ENCODE measurements at places on chromosomes 11 and 22. TPM values are rescaled to one million over a fixed set of nuclear protein-coding genes. Genes with fewer than 3 reads are reported as not detected.
A peak's percentile ranks its signal among the peaks of the same experiment; 100 is the strongest.

Gene OR51I1
- total RNA-seq: not detected

Gene CDC42BPG
- 0.33 TPM for total RNA-seq

DNA sequence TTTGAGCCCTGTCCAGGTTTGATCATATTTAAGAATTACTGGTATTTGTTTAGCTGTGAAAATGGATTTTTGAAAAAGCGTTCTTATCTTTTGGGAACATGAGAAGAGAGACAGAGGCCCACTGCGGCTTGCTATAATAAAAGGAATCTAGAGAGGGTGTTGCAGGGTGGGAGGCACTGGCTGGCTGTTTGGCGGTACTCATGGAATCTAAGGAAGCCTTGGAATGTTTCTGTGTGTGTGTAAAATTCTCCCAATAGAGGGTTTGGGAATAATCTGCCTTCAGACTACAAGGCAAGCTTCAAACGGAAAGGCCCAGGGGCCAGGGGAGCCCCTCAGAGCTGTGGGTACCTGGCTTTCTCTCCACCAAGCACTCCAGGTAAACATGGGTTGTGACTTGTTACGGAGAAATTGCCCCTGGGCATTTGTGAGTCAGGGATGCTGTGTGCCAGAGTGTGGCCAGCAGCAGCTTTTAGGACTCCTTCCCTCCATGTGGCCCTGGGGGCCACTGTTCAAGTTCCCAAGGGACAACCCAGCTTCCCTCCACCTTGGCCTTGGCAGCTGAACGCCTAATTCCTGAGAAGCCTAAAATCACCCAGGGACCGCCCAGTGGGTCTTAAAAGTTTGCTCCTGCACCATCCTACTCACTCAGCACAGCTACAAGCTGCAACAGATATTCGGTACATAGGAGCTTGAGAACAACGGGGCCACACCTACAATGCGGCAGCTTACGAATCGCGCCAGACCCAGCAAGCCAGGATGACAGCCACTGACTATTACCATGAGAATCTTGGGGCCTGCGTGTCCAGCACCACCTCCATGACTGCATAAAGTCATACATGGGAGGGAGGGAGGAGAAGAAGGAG, 14.1 kb upstream of the SYT8 start:
- DNase-seq: no peak
- no peak overlapping the region for H3K4me3 ChIP-seq
- no peaks in the 10 kb centered on the region for H3K27me3 ChIP-seq
- H3K36me3 ChIP-seq: no peaks in the 10 kb centered on the region

GRCh38 chr11:102234779-102235439, 82.4 kb upstream of the BIRC3 start:
- no peak overlapping the region for H3K27ac ChIP-seq
- no peak overlapping the region for H3K4me3 ChIP-seq
- no peaks in the 10 kb centered on the region for H3K27me3 ChIP-seq
- H3K36me3 ChIP-seq: peaks cover 17% of the 10 kb centered on the region
- DNase-seq: no peak

Gene SYCE3
- not detected for total RNA-seq

- H3K27me3 ChIP-seq: no peaks in the 10 kb centered on the region
- H3K4me1 ChIP-seq: no peaks in the 10 kb centered on the region
- DNase-seq: no peak
- no peak overlapping the region for H3K27ac ChIP-seq
Measured at GRCh38 chr11:38990139-38990538, 2392.1 kb upstream of the RAG2 start.

Gene IL17REL
- not detected for total RNA-seq

DNA sequence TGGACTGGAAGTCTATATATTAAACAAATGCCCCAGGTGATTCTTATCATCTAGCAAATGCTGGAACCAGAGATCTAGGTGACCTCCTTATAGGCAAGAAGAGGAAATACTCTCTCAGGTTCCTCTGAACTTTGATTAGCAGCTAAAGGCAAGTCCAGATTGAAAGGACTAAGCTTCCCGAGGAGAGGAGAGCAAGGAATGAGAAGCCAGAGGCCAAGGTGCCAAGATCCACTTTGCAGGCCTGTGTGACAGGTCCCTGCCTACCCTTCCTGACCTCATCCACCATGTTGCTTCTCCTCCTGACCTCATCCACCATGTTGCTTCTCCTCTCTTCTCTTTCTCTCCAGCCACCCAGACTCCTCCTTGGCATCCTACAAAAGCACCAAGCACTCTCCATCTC, 173.2 kb downstream of the LARGE1 start:
- DNase-seq: no peak
- no peak overlapping the region for H3K27ac ChIP-seq
- H3K36me3 ChIP-seq: no peaks in the 10 kb centered on the region
- H3K27me3 ChIP-seq: no peaks in the 10 kb centered on the region
- H3K4me3 ChIP-seq: no peak overlapping the region
- H3K4me1 ChIP-seq: no peaks in the 10 kb centered on the region

DNA sequence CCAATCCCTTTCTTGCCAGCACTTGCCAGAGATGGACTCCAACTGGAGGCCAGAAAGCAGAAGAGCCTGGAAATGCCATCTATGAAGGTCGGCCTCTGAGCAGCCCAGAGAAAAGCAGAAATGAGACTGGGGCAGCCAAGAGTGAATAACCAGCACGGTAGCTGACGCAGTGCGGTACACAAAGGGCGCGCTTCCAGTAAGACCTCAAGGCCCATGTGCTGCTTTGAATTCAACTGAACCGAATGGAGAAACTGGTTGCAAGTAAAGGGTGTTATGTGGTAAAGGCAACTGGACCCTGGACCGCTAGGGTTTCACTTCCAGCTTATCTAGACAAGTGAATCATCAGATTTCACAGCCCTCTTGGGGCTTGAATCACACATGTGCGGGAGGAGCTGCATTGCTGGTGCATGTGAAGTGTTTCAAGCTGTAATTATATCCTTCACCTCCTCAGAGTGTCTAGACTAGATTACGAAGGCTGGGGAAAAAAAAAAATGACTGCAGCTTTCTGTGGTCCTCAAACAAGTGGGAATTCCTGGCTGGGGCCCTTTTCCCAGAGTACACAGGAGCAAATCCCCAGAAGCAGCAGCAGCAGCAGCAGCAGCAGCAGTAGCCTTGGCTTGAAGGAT, 128.9 kb downstream of the CCDC34 start:
- H3K4me3 ChIP-seq: no peak overlapping the region
- peaks cover 9% of the 10 kb centered on the region for H3K4me1 ChIP-seq
- DNase-seq: peak; percentile 84

GRCh38 chr11:13222285-13222684, 55.3 kb upstream of the BMAL1 start:
- H3K27me3 ChIP-seq: no peaks in the 10 kb centered on the region
- no peak for DNase-seq
- no peak overlapping the region for H3K27ac ChIP-seq
- H3K4me3 ChIP-seq: no peak overlapping the region

GRCh38 chr11:65437436-65438227, 15.0 kb downstream of the NEAT1 start:
- DNase-seq: peak; percentile 58
- no peaks in the 10 kb centered on the region for H3K27me3 ChIP-seq
- H3K4me1 ChIP-seq: peaks cover 89% of the 10 kb centered on the region
- peak overlapping the region; percentile 65 for H3K27ac ChIP-seq
- peak overlapping the region; percentile 14 for H3K4me3 ChIP-seq

DNA sequence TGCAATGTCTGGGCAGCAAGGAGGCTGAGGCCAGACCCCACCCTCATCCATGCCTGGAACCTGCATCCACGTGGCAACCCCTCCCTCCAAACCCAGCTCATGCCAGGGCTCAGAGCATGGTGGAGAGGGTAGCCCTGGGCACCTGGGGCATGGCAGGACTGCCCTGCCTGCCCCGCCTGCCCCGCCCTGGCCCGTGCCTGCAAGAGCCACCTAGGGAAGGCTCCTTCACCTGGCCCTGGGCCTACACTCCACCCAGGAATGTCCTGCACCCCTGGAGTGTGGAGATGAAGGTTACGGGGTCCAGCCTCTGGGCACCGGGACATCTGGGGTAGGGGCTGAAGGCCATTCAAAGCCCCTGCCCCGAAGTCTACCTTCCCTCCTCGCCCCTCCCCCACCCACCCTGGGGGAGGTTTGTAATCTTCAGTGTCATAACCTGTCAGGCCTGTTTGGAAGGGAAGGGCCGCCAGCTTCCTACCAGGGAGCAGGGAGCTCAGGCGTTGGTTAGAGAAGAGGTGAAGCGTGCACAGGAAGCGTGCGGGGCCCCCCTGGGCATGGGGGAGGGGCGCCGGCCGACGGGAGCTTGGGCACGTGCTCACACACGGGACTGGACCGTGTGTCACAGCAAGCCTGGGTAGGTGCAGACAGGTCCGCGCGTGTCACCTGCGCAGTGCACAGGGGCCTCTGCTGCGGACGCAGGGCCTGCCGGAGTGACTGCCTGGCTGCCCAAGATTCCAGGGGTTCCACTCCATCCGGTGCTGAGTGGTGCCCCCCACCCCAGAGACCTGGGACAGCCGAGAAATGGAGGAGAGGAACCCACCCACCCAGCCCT, 30.7 kb upstream of the TH start:
- no peak for DNase-seq
- H3K27ac ChIP-seq: no peak overlapping the region
- H3K4me1 ChIP-seq: no peaks in the 10 kb centered on the region
- H3K4me3 ChIP-seq: no peak overlapping the region

Gene OR9G4
- not detected for total RNA-seq

Gene SHANK2
- 0.35 TPM for total RNA-seq

Gene INPP5J
- total RNA-seq: 17.6 TPM
